ENCODE measurements at places on chromosomes 4 and X.
A peak's percentile ranks its signal among the peaks of the same experiment; 100 is the strongest.

DNA sequence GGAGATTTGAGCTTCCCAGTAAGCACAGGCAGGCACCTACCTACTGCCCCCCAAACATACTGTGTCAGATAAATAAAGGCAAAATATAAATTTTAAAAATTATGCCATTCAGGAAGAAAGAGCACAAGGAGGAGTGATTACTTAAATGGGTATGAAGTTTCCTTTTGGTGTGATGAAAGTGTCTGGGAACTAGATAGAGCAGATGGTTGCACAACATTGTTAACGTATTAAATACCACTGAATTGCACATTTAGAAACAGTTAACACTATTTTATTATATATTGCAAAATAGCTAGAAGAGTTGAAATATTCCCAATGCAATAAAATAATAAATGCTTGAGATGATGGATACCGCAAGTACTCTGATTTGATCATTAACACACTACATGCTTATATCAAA lies 374.7 kb upstream of the FGF13 start:
- peak; percentile 21 for DNase-seq

GRCh38 chr4:48778431-48779094 lies 1.5 kb downstream of the FRYL start:
- DNase-seq, result peak; percentile 63

DNA sequence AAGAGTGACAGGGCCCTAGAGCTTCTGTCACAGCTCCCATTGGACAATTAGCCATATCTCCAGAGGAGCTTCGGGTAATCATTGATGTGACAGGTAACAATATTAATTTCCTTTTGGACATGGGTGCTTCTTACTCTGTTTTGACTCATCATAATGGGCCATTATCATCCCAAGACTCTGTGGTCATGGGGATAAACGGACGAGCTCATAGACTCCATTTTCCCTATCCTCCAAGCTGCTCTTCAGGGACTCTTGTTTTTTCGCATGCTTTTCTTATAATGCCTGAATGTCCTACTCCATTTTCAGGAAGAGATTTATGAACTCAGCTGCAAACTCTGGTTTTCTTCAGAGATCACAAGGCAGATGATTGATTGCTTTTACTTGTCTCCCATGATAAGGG lies 17.0 kb upstream of the UGT2B17 start:
- DNase-seq, result no peak

GRCh38 chrX:107723511-107723910 lies 52.1 kb downstream of the TSC22D3 start:
- DNase-seq, result no peak

- DNase-seq, result no peak
These were observed 54.6 kb upstream of the MMAA start for GRCh38 chr4:145564540-145564939.

GRCh38 chr4:15250021-15250441 lies 177.8 kb upstream of the C1QTNF7 start:
- no peak for DNase-seq

GRCh38 chr4:83993774-83994173 lies 457.9 kb downstream of the GPAT3 start:
- DNase-seq, result peak; percentile 7
